ENCODE measurements at places on chromosomes 3 and 15.

GRCh38 chr3:19077388-19077787 is 70.9 kb upstream of the KCNH8 start:
- DNase-seq = no peak

GRCh38 chr3:194401868-194402329 is 2.8 kb upstream of the GP5 start:
- DNase-seq = no peak

- DNase-seq = no peak
These were observed 386.5 kb upstream of the ATP11B start for GRCh38 chr3:182406786-182407185.

GRCh38 chr3:126483321-126483761 is 7.7 kb upstream of the ZXDC start:
- no peak for DNase-seq

- DNase-seq = no peak
These were observed 65.3 kb upstream of the RAP2B start for GRCh38 chr3:153096731-153097131.

All from mesenteric fat pad (tissue), 1 donor.